Ureter (tissue), 1 donor: ENCODE measurements at places on chromosomes 3 and 15.

- no peak for DNase-seq
These were observed 2.6 kb upstream of the PLA2G4B start for GRCh38 chr15:41836073-41836472.

- DNase-seq: no peak
These were observed 42.5 kb downstream of the CHCHD6 start for GRCh38 chr3:126746395-126747177.

DNA sequence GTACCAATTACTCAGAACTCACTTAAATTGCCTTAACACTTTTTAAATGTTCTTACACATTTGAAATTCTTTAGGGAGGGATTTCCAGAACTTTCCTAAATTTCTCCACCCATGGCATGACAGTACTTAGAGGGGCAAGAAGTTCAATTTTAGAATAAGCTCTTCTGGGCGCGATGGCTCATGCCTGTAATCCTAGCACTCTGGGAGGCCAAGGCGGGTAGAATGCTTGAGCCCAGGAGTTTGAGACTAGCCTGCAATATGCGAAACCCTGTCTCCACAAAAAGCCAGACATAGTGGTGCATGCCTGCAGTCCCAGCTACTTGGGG lies 10.6 kb downstream of the FAM131A start:
- no peak for DNase-seq

GRCh38 chr3:190697901-190698300 lies 164.6 kb downstream of the GMNC start:
- no peak for DNase-seq
